ENCODE measurements at places on chromosomes 13 and 19.

DNA sequence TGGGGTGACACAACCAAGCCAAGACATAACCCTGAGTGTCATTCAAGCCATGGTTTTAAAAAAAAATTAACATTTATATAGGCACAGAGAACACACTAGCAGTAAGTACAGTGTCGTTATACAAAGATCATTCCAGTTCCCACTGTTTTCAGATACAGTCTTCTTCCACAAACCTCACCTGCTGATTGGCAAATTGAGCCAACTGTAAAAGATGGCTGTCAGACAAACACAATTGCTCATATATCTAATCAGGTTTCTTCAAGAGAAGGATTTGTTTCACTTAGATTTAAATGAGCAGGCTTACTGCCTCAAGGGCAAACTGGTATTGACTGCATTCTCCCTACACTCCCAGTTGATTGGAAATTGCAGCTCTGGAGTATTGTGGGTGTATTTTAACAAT is 308.9 kb downstream of the RBM26 start:
- DNase-seq: no peak

DNA sequence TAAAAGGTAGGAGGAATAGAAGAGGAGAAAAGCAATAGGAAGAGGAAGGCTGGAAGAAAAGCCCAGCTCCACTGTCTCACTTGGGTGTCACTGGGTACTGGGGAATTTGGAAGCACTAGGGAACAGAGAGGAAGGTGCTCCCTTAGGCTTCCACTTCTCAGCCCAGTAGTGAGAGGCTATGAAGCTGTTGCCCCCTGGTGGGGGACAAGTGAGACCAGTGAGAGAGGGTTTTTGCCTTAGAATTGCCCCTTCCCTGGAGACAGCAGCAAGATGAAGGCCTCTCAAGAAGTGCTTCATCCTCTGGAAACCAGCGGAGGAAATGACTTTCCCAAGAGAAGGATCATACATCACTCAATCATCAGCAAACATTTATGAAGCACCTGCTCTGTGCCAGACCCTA is 4.7 kb upstream of the ZNF606 start:
- no peak for DNase-seq

DNA sequence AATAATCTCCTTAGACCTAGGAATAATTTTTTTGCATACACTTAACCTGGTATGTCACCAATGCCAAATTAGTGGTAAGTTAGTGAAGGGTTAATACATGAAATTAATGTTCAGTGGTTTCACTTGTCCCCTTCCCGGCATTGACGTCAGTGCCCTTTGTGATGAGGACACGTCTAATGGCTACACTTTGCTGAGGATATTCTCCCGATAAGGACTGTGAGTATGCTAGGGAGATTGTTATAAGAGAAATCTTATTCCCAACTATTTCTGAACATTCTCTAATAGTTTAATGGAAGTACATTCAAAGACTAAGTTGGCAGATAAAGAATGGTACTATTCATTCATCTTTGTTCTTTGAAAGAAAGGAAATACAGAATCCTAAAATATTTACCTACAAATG is 102.4 kb downstream of the TNFRSF19 start:
- DNase-seq: no peak

GRCh38 chr13:34512817-34513216 is 429.3 kb upstream of the NBEA start:
- DNase-seq: no peak

- no peak for DNase-seq
These were observed 16.1 kb upstream of the NANOS3 start for GRCh38 chr19:13860679-13861391.

DNA sequence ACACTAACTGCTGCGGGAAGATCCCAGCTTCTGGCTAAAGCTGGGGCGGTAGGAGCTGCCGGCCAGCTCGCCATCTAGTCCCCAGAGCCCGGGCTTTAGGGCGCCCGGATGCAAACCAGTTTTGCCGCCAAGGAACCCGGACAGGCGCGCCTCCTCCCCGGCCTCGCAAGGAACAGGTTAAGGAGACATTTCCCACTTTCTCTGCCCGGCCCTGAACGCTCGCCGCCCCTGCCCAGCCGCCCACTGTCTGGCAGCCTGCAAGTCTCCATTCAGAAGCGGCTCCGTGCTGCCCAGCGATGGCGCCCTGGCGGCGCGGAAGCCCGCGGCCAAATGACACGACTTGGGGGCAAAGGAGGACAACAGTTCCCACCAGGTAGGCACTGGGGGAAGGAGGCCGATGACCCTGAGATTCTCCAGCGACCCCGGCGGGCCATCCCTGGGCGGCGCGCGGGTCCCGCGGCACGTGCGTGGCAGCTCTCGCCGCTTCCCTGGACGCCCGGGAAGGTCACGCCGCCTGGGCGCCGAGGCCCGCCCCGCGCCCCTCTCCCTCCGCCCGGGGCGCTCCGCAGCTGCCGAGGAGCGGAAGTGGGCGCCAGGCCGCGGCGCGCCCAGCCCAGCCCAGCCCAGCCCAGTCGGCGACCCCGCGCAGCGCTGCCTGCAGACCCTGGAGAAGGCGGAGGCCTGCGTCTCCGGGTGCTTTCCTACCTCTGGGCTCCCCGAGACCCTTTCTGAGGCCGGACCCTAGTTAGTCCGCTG is 42.2 kb upstream of the HNRNPA1L2 start:
- peak; percentile 70 for DNase-seq

DNA sequence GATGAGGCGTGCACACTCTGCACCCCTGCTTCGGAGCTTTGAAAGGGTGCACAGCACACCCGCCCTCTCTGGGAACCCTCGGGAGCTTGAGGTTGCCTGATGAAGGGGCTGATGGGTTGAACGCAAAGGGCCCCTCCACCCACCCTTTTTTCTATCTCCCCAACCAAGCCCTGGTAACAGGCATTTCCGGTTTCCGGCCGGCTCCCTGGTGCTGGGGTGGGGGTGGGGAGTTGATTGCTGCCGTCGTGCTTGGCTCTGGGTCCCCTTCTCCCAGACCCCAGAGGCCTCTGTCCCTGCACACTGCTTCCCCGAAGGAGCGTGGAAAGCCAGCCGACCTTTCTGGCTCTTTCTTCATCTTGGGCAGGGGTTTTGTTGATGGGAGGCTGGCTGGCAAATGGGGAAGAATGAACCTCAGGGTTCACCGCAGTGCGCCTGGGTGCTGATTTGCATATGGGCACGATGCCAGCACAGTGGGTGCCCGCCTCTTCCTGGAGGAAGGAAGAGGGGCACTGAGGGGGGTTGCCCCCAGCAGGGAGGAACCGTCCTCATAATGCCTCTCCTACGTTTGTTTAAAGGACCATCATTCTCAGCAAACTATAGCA is 29.1 kb downstream of the VAV1 start:
- DNase-seq: no peak

GRCh38 chr13:42497798-42498197 is 76.2 kb upstream of the TNFSF11 start:
- DNase-seq: no peak

DNA sequence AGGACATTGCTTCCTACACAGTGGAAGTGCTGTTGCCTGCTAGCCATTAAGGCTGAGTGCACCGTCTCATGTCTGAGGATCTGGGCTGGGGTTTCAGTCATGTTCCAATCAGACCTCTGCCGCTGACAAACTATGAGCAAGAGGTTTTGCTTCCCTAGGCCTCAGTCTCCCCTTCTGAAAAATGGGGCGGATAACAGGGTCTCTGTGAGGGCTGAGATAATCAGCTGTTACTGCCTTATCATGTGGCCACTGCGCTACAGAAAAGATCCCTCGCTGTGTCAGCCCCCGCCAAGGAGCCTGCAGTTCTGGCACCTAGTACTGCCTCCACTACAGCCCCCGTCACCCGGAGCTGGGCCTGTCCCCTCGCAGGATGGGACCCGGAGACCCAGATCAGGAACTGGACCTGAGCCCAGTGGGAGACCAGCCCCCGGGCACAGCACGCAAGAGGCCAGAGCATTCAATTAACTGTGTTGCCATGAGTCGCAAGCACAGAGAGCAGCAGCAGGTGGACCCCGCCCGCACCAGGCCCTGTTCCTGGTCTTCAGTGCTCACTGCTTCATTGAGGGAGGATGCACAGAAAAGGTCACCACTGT is 3.0 kb upstream of the PNKP start:
- DNase-seq: no peak

DNA sequence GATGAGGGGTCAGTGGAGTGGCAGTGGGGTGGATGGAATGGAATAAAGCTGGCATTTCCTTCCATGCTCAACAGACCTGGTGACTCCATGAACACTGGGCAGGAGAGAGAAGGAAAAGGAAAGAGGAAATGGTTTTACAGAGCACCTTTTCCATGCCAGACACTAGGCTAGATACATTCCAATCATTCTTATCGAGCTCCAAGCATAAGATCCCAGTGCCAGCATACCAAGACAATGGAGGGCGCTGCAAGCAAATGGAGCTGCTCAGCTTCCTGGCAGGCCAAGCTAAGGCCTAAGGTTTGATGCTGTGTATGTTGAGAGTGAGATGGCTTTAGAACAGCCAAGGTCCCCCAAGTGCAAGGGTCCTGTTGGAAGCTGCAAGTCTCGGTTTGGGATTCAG is 113.2 kb downstream of the HSPH1 start:
- DNase-seq: no peak

DNA sequence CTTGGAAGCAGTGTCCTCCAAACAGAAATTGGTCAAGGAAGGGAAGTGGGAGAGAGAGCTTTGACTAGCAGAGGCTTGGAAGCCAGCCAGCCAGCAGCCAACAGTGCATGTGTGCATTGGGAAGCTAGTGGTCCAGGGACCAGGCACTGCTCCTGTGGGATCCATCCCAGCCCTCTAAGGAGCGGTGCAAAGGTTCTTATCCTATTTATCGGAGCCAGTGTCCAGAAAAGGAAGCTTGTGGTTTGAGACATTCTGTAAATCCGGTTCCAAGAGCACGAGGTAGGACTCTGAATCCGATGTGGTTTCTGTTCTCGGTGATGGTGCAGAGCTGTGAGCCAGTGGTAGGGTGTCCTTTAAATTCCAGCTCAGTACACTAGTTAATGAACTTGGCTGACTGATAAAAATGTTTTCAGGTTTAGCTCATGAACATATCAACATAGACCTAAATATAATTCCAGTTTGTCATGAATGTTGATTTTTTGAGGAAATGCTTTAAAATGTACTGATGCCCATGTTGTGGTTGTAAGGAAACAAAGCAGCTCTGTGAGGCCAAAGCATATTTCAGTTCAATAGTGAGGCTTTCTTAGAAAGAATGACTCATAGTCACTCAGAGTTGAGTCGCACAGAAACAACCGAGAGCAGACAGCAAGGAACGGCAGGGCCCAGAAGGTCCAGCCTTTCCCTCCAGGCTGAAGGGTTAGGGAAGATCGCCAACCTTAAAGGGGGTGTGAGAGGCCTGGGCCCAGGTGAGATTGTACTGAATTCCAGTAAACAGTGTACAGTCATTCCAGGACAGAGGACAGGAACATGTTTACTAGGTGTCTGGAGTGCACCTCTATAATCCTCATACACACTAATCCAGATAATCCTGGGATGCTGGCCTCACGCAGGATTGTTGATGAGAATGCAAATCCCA is 21.5 kb upstream of the GARRE1 start:
- DNase-seq: peak; percentile 73

DNA sequence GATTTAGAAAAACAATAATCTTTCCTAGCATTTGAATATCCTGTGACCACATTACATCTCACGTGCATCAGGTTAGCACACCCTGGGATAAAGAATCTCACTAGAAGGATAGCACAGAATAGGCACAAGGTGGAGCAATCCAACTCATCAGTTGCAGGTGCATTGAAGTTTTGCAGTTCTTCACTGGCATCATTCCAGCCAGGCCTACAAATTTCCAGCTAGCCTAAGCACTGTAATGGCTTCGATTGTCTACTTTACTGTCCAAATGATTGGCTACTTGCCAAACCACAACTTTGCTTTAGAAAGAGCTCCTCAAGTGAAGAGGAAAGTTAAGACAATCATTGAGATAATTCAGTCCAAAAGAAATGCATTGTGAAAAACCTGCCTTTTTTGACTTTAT is 89.5 kb downstream of the SPRY2 start:
- DNase-seq: no peak

- DNase-seq: no peak
These were observed 61.8 kb downstream of the WDFY2 start for GRCh38 chr13:51645761-51646670.

- no peak for DNase-seq
These were observed 6.3 kb downstream of the C19orf38 start for GRCh38 chr19:10854350-10855089.

GRCh38 chr13:27810461-27810860 is 18.2 kb downstream of the GSX1 start:
- no peak for DNase-seq

- DNase-seq: no peak
These were observed 277 bp downstream of the GIPC1 start for GRCh38 chr19:14495672-14496028.

DNA sequence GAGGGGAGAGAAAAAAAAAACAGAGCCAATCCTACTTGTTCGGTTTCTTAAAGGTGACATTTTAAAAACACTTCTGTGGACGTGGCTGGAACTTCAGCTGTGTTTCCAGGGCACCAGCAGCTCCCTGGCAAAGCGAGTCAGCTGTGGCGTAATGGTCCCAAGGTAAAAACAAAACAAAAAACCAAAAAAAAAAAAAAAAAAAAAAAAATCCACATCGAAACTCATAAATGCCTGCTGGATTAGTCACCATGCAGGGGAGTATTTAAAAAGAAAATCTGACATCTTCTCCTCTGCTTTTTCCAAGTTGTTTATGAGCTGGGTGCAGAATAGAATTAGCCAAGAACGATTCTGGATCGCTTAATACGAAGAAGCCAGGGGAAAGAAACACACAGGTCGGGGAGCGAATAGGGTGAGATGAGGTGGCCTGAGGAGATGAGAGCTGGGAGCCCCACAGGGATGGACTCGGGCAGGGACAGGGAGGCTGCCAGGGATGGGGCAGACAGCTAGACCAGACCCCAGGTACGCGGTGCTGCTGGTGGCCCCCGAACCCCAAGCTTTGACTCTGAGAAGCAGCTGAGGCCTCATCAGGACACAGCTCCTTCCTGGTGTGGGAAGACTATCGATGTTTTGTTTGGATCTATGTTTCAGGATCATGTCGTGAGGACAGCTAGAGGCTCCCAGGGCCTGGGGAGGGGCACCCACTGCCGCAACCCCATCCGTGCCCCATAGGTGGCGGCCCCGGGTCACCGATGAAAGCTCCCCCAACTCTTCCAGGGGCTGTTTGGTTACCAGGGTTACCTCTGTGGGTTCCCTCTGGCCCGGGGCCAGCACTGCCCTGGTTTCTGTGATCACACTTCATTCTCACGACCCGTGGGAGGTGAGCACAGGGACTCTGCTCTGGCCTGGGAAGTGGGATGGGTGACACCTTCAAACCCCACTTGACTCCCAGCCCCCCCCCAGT is 3.1 kb upstream of the CTXN1 start:
- peak; percentile 82 for DNase-seq

GRCh38 chr13:71871176-71871754 is 4.3 kb upstream of the DACH1 start:
- DNase-seq: no peak

DNA sequence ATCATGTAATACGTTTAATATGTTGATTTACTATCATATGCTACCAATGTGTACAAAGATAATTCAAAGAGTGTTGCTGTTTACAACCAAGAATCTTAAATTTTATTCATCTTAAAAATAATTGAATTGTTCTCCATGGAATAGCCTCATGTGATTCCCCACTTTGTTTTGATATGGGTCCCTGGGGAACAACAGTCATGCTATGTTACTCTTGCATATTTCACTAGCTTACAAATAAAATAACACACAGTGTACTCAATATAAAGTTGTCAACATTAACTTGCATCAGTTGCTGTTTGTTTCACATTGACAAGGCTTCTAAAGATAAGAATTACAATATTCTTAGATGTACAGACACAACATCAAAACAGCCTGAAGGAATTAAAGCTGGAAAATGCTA is 2.3 kb downstream of the ENOX1 start:
- no peak for DNase-seq

GRCh38 chr19:46608178-46608577 is 7.0 kb downstream of the CALM3 start:
- no peak for DNase-seq

Data from ovary (tissue), 10 donors.